ENCODE measurements at places on chromosomes 4 and X.

DNA sequence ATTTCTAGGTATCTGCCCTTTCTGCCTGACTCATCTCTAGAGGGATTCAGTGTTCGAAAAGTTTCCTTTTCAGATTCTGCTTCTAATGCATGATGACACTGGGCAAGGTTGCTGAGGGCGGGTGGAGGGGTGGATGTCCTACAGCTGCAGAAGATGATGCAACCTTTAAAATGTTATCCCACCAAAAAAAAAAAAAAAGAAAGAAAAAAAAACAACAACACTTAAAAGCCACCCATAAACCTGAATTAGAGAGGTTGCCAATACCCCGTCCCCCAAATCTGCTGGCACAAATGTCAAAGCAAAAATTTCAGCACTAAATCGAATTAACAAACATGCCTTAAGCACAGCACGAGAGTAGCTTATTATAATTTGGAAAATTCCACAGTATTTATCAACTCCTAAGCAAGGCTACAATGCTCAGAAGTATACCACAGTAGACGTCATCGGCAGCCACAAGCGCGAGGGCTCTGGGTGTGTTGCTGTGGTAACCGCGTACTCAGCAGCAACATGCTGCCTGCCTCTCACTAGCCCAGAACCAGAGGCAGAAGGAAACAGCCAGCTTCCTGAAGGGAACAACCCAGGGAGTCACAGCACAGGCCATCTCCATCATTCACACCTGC lies 167.5 kb upstream of the MAP3K15 start:
- peak; percentile 93 for DNase-seq

DNA sequence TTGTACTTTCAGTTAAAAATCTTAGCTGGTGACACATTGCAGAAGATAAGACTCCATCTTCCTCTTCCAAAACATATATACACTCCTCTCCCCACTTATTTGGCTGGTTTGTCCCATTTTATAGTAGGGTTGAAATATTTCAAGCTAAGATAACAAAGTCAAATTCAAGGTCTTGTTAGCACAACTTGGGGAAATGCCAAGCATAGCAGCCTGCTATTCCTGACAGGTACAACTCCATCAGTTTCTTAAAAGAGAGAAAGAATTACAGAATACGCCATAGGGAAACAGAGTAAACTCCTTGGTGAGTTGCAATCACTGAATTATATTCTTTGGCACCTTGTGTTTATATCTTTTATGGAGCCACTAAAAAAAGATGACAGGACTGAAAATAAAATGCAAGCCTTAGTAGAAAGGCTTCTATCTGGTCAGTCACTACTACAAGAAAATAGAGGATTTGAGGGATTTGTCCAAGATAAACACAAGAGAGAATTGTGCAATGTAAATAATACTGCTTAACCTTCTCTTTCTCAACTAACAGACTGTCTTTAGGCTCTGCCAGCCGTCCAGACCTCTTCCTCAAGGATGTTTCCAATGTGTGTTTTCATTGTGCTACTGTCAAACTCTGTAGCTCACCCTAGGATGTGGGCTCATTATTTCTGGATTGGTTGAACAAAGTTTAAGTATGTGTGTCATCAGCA lies 170.3 kb downstream of the VEGFC start:
- peak; percentile 78 for DNase-seq

- DNase-seq: no peak
These were observed 421.7 kb upstream of the INTU start for GRCh38 chr4:127210893-127211649.

DNA sequence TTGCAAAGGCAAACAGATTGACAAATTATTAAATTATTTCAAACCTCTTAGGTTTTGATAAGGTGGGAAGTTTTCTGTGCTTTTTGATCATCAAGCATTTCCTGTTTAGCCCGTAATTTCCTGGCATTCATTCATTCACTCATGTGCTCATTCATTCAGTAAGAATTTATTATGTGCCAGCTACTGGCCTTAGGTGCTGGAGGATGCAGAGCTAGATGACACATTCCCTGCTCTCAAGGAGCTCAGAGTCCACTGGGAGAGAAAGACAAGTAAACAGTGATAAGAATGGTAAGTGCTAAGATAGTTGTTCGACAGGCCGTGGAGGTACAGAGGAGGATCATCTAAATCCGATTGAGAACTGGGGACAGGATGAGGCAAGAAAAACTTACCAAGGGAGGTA lies 153.0 kb downstream of the DCTD start:
- DNase-seq: no peak

- no peak for DNase-seq
These were observed 126.3 kb downstream of the REPS2 start for GRCh38 chrX:17072721-17073230.

GRCh38 chr4:187276736-187277408 lies 553.2 kb upstream of the FAT1 start:
- DNase-seq: peak; percentile 38

DNA sequence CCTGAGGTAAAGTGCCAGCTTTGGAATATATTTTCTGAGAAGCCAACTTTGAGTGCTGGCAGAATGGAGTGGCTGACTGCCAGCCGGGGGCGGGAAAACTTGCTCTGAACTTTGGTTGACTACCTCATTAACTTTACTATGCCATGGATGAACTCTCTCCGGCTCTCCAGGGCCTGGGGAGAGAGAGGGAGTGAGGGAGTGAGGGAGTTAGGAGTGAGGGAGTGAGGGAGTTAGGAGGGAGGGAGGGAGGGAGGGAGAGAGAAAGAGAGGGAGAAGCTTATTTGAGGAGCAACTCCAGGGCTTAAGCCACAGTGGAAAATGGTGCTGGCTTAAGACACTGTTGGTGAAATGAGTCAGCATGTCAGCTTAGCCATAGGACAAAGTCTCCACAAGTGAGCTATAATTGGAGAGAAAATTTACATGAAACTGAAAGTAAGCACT lies 280.9 kb upstream of the RPS6KA3 start:
- DNase-seq: peak; percentile 64

GRCh38 chr4:85929961-85930665 lies 429.7 kb downstream of the MAPK10 start:
- no peak for DNase-seq

DNA sequence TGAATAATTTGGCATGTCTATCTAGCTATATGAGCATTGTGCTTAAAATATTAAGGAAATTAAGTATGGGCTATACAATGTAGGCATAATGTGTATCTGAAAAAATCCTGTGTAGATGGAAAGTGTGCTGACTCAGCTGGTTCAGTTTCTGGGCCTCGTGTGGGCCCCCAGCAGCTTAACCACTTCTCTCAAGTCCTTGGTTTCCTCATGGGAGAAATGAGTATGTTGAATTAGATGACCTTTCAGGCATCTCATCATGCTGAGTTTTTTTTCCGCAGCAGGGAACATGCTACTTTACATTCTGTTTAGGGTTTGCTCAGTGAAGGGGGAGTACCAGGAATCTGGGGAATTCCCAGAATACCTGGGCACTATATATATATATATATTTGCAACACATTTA lies 30.5 kb downstream of the RHOH start:
- no peak for DNase-seq

GRCh38 chrX:63967551-63967950 lies 182.5 kb upstream of the ARHGEF9 start:
- no peak for DNase-seq

DNA sequence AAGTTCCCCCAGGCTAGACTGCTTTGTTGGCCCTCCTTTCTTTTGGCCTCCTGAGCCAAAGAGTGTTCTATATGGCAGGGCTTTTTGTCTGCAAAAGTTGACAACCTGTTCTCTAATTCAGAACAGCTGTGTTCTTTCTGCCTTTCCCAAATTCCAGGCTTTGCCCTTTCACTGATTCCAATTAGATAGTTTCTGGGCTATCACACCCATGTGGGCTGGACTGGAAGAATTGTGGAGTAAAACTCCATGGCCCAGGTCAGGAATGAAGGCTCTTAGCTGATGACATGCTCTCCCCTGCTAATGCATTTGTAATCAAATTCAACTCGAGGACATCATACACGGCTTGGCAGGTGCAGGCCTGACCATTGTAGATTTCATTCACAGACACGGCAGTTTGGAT lies 19.4 kb downstream of the BMP3 start:
- DNase-seq: no peak

DNA sequence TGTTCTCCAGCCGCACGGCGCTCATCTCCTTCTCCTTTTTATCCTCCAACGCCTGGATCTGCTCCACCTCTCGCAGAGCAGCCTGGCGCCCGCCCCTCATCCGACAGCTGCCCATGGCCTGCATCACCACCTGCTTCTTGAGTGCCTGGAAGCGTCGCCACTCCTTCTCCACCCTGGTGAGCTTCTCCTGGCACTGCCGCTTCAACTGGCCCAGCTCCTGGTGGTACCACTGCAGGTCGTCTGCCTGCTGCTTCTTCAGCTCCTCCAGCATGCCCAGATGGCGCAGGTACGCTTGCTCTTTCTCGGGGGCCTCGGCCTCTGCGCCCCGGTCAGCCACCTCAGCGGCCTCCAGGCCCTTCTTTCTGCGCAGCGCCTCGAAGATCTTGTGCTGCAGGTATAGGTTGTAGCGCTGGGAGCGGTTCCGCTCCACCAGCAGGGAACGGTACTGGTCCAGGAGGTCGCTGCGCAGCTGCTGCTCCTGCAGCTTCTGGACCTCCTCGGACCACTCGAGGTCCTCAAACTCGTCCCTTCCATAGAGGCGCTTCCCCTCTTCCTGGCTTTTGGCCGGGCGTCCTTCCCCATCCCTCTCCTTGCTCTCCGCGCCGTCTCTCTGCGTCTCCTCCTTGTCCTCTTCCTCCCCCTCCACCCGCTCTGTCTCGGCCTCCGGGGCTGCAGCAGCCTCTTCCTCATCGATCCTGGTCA lies 1.2 kb upstream of the TADA2B start:
- no peak for DNase-seq

DNA sequence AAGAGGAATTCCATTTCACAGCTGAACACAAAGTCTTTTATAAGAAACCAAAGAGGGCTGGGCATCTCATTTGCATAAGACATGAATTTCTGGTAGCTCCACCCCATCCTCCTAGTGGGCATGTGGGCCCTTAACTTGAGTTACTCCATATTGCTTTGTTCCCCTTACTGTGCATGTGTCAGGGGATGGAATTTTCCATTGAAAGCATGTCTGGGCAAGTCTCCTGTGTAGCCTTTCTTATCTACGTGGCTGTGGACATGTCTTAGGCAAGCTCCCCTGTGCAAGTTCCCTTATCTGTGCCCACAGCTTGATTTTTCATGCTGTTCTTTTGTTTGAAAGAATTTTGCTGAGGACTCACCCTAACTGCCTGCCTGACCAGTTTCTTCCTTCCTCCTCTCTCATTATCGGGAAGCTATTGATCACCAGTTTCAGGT lies 123.5 kb upstream of the JADE1 start:
- DNase-seq: no peak

DNA sequence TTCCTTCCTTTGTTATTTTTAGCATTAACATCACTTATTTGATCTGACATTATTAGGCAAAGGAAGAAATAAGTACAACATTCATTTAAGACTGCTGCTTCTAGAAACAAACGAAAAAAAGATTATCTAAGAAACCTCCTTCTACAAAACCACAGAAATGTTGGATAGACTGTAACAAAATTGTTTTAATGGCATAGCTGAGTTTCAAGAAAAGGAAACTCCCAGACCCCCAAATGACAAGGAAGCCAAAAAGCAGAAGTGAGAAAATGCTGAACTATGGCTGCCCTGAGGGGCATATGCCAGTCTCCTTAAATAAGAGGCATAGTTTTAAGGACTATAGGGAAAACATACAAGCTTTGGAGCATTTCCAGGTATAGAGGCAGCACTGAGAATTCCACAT lies 1431.6 kb upstream of the TENM3 start:
- no peak for DNase-seq

Measured in fibroblast of mammary gland (primary cell).